ENCODE measurements at places on chromosomes 5 and 9.

GRCh38 chr9:6843742-6844141 is 86.0 kb downstream of the KDM4C start:
- DNase-seq, result no peak

- DNase-seq, result no peak
Observed at GRCh38 chr5:123951582-123951977, 439.6 kb downstream of the CSNK1G3 start.

- DNase-seq, result no peak
Observed at GRCh38 chr9:128296340-128297220, 20.5 kb downstream of the SWI5 start.

- no peak for DNase-seq
Observed at GRCh38 chr5:100792781-100793180, 110.3 kb downstream of the ST8SIA4 start.

DNA sequence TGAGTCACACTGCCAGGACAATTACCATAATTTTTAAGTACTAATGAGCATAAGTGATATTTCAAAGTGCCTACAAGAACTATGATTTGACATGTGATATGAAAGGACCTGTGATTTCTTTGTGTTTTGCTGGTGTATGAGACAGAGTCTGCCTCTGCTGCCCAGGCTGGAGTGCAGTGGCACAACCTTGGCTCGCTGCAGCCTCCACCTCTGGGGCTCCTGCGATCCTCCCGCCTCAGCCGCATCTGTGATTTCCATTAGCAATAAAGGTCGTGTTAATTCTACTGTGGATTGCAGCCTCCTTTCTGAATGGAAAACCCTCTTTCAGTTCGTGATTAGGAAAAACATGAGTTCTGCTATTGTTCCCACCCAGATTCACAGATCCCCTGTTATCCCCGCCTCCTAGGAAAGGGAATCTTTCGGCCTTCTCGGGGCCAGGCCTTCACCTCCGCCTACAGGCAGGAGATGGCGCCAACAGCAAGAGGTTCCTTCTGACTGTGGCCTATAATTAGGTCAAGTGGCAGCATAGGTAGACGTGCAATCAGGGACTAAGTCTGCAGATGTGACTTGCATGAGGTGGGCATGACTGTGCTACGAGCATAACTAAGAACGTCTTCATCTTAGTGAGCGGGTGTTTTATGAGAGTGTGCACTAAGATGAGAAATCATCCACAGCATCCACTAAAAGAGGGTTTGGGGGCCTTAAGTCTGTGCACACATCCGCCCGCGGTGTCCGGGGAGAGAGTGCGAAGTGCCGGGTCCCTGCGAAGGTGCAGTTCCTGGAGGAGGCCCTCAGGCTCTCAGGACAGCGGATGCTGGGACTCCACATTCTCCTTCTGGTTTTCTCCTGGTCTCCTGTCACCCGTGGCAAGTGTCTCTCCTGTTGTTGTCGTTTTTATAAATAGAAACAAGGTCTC is 23.1 kb downstream of the TRIM7 start:
- DNase-seq, result no peak

GRCh38 chr5:72523960-72524582 is 16.9 kb upstream of the ZNF366 start:
- DNase-seq, result no peak

DNA sequence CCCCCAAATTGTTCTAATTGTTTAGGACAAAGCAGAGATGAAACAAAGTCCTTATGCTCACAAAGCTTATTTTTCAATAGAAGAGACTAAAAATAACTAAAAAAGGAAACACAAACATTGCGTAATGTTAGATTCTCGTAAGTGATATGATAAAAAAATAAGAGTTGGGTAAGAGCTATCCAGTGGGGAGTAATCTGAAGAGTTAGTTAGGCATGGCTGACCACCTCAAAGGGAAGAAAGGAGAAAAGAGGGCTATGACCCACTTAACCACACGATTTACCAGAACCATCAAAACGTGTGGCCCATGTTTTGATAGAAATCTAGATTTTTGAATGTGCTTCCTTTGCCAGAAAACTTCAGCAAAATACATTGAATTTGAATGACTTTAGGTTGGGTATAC is 1296.8 kb upstream of the NUDT12 start:
- DNase-seq, result no peak

DNA sequence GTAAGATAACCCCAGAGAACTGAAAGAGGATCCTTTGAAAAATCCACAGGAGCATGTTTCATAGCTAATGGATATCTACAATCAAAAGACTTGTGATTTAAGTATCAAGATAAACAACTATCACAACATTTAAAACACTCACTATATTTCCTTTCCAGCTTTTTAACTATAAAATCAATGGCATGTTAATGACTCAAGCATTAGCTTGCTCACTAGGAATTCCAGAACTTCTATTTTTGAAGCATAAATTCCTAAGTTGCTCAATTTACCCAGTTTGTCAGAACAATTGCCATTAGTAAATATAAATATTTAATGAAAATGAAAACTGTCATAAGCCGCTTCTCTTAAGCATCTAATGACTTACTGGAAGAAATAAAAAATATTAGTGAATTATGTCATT is 355.3 kb downstream of the PRELID2 start:
- DNase-seq, result no peak

All from NCI-H2081 treated with DMSO at 0.1 percent for 48 hours (cell line).